ENCODE measurements at places on chromosomes 6 and 20.

DNA sequence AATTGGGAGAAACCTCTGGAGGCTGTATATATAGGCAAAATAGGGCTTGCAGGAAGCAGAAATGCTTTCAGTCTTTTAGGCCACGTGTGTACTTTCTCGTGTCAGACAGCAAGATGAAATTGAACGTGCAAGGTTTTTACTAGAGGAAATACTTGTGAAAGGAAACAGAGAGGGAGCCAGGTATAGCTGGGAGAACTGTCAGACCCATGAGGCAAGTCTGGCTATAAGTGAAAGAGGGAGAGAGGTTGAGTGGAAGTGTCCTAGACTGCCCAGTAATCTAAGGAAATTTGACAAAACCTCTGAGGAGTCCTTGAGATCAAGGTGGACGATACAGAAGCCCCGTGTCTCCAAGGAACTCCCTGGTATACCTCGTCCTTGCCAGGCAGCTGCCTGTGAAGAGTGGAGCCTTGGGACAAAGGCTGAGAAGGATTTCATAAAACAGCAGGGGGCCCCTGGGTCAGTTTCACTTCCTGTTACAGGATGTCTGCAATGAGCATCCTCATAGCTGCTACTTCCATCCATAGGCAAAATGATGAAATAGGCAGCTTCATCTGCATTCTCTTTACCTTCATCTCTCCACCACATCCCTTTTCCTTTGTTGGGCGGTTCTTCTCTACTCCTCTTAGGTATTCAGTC lies 114.4 kb upstream of the MAP3K7 start:
- no peak for DNase-seq

DNA sequence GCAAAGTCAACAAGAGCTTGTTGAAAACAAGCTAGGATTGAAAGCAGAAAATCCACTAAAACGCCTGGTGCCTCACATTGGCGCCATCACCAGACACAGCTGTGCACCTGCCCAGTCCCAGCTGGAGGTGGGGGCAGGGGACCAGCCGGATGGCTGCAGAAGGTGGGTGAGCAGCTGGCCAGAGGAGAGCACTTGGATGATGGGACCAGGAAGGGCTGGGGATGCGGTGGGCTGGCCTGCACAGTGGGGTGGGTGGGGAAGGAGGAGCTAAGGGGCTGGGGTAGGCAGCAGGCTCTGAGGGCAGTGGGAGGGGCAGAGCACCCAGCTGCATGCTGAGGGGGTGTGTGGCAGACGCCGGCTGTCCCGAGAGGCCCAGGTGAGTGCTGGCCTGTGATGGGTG lies 7.1 kb downstream of the CABLES2 start:
- DNase-seq: no peak

DNA sequence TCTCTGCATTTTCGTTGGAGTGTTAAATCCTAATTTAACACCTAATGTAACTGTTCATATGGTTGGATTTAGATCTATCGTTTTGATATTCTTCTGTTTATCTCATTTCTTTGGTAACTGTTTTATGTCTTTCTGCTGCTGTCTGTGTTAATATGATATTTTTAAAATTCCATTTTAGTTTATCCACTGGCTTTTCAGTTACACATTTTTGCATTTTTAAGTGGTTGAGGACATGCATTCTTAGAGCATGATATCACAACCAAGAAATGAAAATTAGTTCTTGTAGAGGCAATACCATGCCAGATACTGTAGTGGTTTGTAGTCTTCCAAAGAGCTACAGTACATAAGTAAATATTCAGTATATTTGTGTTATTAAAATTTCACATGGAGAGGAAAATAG lies 58.6 kb downstream of the LIN28B start:
- DNase-seq: no peak

- no peak for DNase-seq
Measured at GRCh38 chr6:17466707-17467106, 73.3 kb downstream of the CAP2 start.

GRCh38 chr6:101655109-101655508 lies 261.6 kb downstream of the GRIK2 start:
- no peak for DNase-seq
